ENCODE measurements at places on chromosomes 7 and 10.

- DNase-seq: no peak
Observed at GRCh38 chr7:84462259-84462658, 267.7 kb upstream of the SEMA3A start.

GRCh38 chr10:3237530-3237929, 64.9 kb upstream of the PITRM1 start:
- DNase-seq: no peak

DNA sequence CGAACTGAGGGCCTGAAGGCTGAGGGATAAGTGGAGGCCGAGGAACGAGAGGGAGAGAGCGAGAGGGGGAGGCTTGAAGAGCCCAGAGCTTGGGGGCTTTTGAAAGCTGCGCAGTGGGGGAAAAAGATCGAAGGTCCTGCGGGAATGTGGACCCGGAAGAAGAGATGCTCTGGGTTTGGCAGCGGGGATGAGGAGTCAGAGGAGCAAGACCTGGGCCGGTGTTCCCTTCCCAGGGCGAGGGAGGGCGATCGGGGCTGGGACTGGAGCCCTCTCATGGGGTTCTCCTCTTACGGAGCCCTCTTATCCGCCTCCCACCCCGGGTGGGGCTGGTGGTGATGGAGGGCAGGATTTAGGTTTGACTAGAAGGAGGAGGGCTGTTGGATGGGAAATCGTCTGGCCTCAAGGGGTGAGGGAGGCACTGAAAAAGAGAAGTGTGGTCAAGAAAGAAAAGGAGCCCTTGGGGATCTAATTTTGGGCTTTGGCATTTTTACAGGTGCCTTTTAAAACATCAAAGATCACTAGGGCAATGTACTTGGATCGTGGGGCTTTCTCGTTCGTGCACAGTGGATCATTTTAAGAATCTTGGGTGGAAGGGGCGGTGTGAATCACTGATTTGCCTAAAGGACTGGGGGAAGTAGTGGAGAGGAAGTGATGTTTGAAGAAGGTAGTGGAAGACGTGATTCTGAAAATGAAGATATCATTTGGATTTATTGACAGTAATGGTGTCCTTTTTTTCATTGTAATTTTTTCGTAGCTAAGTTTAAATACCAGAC, 637 bp downstream of the SAMD8 start:
- DNase-seq: peak; percentile 78

DNA sequence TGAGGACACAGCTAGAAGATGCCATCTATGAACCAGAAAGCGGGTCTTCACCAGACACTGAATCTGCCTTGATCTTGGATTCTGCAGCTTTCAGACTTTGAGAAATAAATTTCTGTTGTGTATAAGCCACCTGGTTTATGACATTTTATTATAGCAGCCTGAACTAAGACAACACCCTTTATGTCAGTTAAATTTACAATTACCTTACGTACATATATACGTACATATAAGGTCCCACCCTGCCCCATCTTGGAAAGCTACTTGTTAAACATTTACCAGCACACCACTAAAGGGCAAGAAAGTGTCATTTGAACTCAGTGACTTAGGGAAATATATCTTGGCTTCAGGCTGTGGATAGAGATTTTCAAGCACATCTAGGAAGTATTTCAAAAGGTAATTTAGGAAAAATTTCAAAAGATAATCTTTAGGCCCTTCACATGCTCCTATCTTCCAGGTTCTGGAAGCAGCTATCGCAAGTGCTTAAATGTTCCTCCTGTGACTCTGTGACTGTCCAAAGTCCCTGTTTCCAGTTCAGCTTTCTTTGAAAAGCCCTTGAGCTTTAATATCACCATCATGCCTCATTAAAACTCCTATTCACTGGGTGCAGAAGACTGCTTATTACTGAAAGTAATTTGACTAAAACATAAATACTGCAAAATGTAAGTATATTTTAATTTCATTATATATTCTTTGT, 9.6 kb upstream of the SRI start:
- no peak for DNase-seq

- no peak for DNase-seq
Observed at GRCh38 chr10:79159141-79159651, 90.4 kb downstream of the ZMIZ1 start.

GRCh38 chr7:108046952-108047506, 44.1 kb upstream of the LAMB1 start:
- DNase-seq: no peak

- DNase-seq: no peak
Observed at GRCh38 chr7:155916926-155917655, 104.8 kb upstream of the SHH start.

DNA sequence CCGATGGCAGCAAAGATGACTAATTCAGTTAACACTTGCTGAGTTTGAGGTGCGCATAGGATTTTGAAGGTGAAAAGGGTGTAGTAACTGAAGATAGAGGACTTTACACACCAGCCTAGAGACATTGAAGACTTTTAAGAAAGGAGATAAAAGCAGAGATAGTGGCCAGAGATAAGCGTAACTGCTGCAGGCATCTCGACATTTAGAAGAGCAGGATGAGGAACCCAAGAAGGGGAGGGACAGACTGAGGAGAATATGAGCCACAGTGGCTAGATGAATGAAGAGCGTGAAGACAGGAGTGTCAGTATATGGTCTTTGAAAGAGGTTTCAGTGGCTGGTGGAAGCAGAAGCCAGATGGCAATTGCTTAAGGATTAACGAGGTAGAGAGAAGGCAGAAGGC, 71.6 kb downstream of the CELF2 start:
- DNase-seq: no peak

GRCh38 chr10:77084431-77085144, 553.0 kb downstream of the KCNMA1 start:
- no peak for DNase-seq
